AG09309 (cell line): ENCODE measurements at places on chromosomes 3 and 15.

GRCh38 chr3:195208183-195208582 lies 62.8 kb downstream of the XXYLT1 start:
- DNase-seq, result no peak

DNA sequence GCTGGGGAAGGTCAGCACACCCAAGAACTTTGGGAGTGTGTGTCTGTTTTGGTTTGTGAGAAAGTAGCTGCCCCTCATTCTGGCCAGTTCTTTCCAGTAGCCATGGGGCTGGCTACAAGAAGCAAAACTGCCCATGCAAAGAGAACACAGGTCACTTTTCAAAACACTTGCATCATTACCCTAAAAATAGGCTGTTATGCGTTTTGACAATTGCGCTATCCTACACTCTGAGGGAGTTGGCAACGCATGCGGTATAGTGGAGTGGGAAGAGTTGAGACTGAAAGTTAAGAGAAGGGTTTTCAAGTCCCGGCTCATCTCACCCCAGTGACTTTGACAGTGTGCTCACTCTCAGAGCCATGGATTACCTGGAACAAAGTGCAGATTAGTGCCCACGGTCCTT lies 41.8 kb upstream of the MYZAP start:
- no peak for DNase-seq

- DNase-seq, result no peak
Measured at GRCh38 chr3:66747696-66748095, 246.9 kb upstream of the LRIG1 start.

GRCh38 chr3:100650651-100651619 lies 41.5 kb downstream of the ADGRG7 start:
- DNase-seq, result peak; percentile 31

- peak; percentile 13 for DNase-seq
Measured at GRCh38 chr3:184663756-184664155, 48.1 kb downstream of the MAGEF1 start.

DNA sequence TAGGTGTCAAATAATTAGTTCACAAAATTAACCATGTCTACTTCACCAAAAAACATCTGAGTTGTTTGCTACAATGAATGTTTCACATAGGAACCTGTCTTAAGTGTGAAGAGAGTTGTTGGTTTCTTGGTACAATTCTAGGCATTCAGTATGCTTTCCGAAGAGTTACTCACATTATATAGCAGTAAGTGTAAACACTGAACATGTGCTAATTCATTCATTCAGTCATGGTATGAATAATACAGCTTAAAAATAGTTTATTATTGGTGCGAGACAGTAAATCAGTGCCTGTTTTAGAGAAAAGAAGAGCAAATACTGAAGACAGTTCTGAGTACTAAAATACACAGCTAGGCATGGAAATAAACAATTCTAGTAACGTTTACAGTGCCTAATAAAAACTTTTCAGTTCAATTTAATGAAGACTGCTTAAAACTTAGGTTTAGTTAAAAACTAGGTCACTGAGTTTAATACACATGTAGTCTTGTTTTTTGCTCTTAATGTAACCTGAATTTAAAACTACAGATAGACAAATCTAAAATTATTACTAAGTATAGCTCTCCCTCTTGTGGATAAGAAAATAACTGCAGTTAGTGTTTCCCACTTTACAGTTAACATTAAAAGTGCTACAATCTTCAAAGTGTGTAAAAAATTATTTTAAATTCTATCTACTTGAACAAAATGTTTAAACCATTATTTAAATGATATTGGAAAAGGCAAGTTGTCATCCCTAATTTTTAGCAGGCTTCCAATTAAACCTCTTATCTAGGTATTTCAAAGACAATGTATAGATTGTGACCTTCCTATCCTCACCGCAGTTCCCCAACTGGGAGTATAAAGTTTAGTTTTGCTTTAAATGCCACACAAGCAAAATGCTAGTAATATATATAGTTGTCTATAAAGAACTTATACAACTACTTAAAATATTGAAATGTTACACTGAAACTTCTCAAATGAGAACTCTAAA lies 20.1 kb upstream of the ZCWPW2 start:
- DNase-seq, result no peak

DNA sequence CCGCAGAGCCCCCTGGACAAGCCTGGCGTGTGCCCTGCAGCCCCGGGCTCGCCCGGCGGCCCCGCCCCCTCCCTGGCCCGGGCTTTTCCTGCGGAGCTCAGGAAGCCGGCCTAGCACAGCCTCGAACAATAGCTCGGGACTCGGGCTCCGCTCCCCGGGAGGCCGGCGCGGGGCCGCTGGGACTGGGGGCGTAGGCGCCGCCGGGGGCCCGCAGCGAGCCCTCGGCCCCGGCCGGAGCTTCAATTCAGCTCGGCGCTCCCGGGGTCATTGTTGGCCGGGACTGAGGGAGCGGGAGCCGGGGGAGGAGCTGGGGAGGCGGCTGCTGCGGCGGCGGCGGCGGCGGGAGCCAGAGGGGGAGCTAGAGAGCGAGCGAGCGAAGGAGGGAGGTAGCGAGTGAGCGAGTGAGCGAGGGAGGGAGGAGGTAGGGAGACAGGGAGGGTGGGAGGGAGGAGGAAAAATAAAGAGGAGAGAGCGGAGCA lies 41.0 kb upstream of the ROPN1 start:
- peak; percentile 17 for DNase-seq

- peak; percentile 100 for DNase-seq
Measured at GRCh38 chr3:194592798-194593752, 40.1 kb downstream of the TMEM44 start.

DNA sequence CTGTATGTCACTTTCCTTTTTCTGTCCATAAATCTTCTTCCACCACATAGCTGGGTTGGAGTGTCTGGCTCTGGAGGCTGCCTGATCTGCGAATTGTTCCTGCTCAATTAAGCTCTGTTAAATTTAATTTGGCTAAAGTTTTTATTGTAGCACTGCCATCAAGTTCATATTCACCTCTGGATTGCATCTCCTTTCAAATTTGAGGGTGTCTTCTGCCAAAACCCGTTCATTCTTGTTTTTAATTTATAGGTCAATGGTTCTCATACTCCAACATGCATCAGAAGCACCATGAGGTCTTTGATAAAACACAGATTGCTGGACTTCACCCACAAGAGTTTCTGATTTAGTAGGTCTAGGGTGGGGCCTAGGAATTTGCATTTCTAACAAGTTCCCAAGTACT lies 276.5 kb upstream of the NECTIN3 start:
- no peak for DNase-seq

GRCh38 chr15:34355241-34355640 lies 11.8 kb downstream of the LPCAT4 start:
- no peak for DNase-seq

DNA sequence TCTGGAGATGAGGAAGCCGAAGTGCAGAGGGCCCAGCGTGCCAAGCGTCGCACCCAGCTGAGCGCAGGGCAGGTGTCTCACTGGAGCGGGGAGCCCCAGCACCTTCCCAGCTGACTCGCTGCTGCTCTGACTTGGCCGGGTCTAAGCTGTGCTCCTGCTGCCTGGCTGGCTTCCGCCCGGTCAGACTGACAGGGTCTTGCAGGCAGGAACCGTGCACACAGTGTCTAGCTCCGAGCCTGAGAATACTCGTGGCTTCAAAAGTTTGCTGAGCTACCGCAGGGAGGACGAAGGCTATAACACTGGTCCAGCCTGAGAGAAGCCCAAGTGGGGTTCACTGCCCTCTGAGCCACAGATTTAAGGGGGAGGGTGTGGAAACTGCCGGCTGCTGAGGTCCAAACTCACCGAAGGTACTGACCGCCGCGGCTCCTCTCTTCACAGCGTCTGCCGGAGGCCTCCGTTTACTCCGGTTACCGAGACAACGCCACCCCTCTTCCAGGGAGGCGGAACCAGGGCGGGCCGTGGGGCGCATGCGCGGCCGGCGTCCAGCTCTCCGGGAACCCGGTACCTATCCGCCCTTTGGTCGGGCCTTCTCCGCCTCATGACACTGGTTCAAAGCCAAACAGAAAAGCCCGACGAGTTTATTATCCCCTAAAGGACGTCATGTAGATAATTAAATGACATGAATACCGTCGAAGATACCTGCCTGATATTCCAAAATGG lies at the start of gene CFAP44:
Gene CFAP44, minus strand, starts transcription at position 443 of the 720 bp plus-strand sequence. CDS start 7,829 bp downstream, outside the sequence.
- no peak for DNase-seq

GRCh38 chr15:98801234-98801561 lies 152.9 kb downstream of the IGF1R start:
- no peak for DNase-seq

DNA sequence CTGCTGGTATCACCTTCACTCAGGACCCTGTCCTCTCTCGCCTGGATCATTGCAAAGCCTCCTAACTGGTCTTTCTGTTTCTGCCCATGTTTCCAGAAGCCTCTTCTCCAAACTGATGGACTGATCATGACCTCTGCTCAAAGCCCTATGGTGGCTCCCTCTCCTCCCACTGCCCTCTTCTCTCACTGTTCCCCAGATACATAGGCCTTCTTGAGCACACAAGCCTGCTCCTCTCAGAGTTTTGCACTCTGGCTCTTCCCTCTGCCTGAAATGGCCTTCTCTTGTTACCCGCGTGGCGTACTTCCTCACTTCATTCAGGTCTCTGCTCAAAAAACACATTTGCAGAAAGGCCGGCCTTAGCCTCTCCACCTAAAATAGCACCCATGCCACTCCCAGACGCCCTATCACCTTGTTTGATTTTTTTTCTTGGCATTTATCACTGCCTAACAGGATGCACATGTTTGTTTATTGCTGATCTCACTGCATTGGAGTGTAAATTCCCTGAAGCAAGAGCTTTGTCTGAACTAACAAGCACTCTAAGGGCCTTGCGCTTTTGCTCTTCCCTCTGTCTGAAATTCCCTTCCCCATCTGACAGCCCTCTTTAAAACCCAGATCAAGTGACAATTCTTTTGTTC lies 1.4 kb upstream of the ETFA start:
- DNase-seq, result no peak

- DNase-seq, result no peak
Measured at GRCh38 chr3:36957063-36957462, 12.2 kb upstream of the TRANK1 start.

DNA sequence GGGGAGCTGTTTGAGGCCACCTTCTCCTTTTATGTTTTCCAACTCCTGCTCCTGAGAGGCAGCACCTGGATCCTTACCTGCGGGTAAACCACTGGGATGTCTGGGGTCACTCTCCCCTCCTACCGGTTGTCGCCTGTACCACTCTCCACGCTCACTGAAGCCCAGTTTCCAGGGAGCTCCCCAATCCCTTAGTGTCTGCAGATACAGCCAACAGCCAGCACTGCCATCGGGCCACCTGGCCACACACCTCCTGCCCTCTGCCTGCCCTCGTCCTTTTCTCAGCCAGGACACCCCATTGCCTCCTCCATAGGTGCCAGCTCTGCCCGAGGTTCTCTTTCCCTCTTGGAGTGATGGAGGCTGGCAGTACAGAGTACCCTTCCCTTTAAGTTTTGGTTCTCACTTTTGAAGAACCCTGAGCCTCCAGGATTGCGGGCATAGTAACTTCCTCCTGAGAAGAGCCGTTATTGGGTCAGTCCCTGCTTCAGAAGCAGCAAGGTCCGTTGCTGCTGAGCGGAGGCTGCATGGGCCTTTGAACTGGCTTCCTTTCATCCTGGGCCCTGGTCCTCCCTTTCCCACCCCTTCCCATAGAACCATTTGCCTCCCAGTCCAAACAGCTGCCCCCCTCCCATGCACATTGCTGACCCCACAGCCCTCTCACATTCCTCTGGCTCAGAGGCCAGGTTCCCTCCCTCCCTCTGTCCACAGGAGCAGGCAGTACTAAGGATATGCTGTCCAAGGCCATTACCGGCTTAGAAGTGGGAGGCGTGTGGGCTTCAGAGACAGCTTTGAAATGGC lies 30.9 kb downstream of the ARNT2 start:
- DNase-seq, result no peak

GRCh38 chr3:113212150-113212843 lies 940 bp downstream of the BOC start:
- DNase-seq, result no peak

- DNase-seq, result no peak
Measured at GRCh38 chr3:177348974-177349373, 151.7 kb upstream of the TBL1XR1 start.

GRCh38 chr15:67829647-67830504 lies 4.6 kb downstream of the SKOR1 start:
- no peak for DNase-seq

DNA sequence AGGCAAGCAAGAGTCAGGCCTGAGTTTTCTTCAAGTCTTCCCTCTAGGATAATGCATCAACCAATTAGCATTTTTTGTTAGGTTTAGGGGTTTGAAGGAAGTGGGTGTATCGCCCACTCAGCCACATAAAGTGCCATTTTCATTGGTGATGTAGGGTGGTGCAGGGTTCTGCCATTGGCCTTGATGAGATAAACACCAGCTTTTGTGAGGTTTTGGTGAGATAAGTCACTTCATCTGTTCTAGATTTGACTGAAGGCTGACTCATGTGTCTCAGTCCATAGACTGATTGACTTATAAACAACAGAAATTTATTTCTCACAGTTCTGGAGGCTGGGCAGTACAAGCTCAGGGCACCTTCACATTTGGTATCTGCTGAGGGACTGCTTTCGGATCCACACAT lies 84.5 kb upstream of the C3orf80 start:
- DNase-seq, result no peak

- no peak for DNase-seq
Measured at GRCh38 chr3:104632947-104633346, 733.8 kb upstream of the ALCAM start.

DNA sequence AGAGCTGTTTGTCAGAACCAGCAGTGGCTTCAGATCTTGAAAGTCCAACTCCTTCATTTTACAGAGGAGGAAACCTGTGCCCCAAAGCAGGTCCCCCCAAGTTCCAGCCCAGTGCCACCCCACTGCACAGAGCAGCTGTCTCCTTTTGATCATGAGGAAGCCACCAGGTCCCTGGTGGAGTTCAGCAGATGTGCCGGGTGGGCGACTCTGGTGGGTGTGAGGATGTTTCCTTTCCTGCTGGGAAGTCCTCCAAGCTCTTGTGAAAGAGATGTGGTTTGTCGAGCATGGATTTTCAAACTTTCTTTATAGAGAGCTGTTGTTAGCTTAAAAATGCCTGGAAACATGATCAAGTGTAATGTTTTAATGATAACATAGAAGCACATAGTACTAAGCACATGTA lies 52.0 kb downstream of the SMAD3 start:
- DNase-seq, result no peak

DNA sequence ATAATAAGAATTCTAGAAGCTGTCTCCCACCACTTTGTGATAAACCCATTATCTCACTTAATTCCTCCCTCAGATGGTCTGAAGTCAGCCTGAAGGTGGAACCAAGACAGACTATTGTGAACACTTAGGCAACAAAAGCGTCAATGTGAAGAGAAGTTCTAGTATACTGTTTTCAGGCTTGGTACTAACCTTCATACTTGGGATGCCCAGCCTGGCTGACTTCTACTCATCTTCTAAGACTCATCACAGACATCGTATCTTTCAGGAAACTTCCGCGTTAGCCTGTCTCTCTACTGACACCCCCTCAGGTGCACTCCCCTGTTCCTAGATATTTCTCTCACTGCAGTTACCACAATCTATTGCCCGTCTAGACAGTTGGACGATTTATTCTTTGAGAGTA lies 201.2 kb downstream of the SATB1 start:
- no peak for DNase-seq

- no peak for DNase-seq
Measured at GRCh38 chr3:80244390-80244789, 476.6 kb upstream of the ROBO1 start.

GRCh38 chr3:17945799-17946399 lies 203.5 kb upstream of the TBC1D5 start:
- DNase-seq, result no peak
